DND-41 (cell line): ENCODE measurements at places on chromosomes 12 and 14.

- peak; percentile 57 for DNase-seq
Measured at GRCh38 chr12:65275627-65276026, 2.9 kb upstream of the MSRB3 start.

- no peak for DNase-seq
Measured at GRCh38 chr14:49050822-49051221, 535.4 kb downstream of the RPS29 start.

DNA sequence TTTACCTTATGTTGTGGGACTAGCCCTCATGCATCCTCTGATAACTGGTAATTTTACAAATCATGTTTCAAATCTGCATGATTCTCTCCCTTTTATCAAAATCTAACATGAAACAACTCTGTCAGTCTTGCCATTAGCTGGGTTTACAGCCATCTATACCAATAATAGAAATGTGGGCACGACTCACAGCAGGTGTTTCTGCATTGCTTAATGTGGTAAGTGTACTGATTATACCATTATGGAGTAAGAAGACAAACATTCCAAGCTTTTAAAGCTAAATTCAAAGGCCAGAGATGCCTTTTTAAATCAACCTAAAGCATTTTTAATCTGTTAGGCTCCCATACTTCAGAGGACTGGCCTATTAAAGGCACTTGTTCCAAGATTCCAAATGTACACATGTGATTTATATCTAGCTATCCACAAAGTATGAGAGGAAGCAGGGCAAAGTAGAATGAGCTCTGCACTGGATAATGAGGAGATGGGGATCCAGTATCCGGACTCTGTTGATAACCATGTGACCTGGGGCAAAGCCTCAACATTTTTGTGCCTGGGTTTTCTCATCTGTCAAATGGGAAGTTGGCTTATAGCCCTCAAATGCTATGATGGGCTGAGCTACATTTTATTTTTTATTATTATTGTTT, 52.3 kb upstream of the FUT8 start:
- no peak for DNase-seq

- DNase-seq: no peak
Measured at GRCh38 chr12:71504476-71504875, 64.9 kb downstream of the LGR5 start.

- no peak for DNase-seq
Measured at GRCh38 chr12:112419297-112420133, 768 bp downstream of the PTPN11 start.

DNA sequence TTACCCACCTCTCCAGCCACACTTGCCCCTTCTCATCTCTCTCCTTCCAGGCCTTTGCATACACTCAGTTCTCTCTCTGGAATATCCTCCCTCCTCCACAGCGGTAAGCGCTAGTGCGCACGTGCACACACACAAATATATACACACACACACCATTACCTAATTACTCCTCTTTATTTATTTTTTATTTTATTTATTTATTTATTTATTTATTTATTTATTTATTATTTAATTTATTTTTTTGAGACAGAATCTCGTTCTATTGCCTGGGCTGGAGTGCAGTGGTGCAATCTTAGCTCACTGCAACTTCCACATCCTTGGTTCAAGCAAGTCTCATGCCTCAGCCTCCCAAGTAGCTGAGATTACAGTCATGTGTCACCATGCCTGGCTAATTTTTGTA, 11.7 kb downstream of the ASIC1 start:
- DNase-seq: no peak

- no peak for DNase-seq
Measured at GRCh38 chr14:38964630-38965029, 138.4 kb downstream of the SEC23A start.

DNA sequence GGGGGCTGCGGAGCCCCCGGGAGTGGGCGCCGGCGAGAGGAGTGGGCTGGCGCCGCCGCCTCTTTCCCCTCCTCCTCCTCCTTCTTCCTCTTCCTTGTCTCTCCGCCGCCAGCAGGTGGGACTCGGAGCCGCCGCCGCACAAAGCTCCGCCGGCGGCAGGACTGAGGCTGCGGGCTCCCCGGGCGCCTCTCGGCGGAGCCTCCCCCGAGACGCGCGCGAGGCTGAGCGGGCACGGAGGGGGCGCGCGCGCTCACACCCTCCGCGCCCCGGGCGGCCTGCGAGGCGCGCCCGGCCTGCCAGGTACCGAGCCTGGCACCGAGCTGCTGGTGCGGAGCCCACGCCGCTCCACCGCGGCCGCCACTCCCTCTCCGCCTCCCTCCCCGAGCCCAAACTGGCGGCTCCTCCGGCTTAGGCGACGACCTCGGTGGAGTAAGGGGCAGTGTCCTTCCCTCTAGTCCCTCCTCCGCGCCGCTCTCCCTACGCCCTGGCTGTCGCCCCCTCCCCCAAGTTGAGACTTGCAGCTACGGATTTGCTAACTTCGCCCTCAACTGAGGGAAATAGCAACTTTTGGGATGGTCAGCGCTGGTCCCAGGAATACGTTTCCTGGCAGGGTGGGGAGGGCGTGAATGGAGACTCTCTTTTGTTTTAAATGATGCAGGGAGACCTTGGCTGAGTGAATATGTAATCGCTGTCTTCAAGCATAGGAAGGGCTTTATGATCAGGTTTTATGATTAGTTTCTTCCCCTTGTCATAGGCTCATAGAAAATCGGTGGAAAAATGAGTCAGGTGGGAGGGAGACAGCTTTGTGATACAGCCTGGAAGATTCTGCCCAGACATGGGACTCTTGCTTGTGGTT, 199.5 kb upstream of the CAND1 start:
- peak; percentile 64 for DNase-seq

- no peak for DNase-seq
Measured at GRCh38 chr12:95182868-95183415, 34.3 kb downstream of the FGD6 start.

DNA sequence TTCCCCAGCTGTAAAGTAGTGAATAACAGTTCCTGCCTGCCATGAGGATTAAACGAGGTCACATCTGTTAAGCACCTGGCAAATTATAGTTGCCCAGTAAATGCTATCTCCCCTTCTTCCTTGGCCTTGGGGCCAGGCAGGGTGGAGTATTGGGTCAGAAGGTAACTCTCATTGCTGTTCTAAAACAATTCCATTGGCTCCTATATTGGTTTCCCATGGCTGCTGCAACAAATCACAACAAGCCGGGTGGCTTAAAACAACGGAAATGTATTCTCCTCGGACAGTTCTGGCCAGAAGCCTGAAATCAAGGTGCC, 31.9 kb downstream of the MMAB start:
- DNase-seq: no peak

GRCh38 chr12:77372026-77372425, 306.7 kb upstream of the E2F7 start:
- DNase-seq: no peak

DNA sequence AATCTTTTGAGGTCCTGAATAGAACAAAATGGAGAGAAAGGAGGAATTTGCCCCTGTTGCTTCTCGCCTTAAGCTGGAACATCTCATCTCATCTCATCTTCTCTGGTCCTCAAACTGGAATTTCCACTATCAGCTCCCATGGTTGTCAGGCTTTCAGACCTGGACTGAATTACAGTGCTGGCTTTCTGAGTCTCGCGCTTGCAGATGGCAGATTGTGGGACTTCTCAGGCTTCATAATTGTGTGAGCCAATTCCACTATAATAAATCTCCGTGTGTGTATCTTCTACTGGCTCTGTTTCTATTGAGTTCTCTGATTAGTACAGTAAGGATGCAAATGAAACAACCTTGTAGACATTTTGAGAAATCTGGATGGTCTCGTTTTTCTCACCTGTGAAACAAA, 199.0 kb downstream of the TMEM117 start:
- DNase-seq: no peak

- peak; percentile 44 for DNase-seq
Measured at GRCh38 chr12:132222096-132222807, 78.0 kb downstream of the NOC4L start.
